ENCODE measurements at places on chromosomes 12 and 14.

DNA sequence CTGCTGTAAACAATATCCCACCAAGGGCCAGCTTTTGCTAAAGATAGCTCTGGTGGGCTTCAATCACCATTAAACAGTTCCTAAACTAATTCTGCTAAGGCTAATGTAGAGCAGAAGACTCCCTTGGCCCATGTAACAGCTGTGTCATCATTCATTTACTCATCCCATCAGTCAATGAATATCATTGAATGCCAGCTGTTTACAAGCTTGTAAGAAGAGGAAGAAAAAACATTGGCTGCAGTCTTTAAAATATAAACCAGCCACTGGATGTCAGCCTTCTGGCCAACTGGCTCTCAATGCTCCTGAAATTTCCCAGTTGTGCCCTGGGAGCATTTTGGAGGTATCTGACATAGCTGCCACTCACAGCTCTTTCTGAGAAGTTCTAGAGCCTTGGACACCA, 18.0 kb upstream of the MAP3K9 start:
- no peak for DNase-seq

DNA sequence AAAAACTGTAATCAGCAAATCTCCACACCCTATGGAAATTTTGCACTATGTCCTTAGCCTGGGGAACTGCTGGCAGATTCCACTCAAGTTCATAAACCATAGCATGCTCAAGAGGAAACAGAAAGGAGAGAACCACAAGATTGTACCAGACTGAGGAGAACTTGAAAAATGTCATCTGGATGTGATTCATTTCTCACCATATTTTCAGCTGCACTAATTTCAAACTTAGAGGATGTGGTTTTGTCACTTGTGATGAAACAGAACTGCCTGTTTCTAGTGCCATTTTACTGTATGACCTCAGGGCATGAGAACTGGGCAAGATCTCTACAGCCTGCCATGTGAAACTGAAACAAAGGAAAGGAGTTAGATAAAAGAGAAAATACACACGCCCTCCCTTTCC, 1493.1 kb upstream of the FLRT2 start:
- peak; percentile 15 for DNase-seq

- DNase-seq: no peak
These were observed 130.5 kb upstream of the CRY1 start for GRCh38 chr12:107223821-107224220.

DNA sequence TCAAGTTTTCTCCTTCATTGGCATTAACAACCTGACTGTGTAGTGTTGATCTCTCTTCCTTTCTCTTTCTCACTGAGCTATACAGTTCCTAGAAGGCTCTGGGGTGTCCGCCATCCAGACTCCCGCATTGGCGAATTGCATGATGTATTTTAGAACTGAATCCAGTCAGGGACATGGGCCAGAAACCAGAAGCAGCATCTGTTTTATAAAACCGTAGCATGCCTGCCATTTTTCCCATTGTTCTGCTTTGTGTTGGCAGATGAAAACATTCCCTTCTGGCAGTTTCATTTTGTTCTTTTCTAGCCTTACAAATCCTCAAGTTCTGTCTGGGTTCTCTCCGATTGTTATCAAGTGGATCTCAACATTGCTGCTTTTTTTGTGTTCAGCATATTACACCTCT, 268.3 kb upstream of the SEL1L start:
- DNase-seq: no peak

DNA sequence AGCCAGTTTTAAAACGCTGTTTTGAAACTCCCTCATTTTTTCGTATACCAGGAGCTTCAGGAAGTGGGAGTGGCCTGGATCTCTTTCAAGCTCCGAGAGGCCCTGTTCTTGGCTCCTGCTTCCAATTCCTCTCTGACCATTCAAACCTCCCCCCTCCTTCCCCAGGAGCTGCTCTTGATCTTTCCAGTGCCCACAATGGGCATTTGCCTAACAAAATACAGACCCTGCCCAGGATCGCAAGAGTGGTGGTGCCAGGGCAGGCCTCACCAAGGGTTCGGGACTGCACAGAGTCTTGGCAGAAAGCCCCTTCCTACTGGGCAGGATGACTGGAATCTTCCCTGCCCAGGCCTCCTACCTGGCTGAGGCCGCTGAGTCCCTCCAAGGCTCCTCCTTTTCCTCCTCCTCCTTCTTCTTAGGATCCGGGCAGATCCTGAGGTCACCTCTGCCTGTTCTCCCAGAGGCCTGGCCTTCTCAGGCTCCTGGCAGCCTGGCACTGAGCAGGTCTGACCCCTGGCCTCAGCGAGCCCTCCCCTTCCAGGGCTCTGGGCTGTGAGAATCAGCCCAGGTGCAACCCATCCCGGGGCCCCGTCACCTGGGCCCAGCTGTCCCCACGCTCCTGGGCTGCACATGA, 46.9 kb upstream of the NOS1 start:
- no peak for DNase-seq

DNA sequence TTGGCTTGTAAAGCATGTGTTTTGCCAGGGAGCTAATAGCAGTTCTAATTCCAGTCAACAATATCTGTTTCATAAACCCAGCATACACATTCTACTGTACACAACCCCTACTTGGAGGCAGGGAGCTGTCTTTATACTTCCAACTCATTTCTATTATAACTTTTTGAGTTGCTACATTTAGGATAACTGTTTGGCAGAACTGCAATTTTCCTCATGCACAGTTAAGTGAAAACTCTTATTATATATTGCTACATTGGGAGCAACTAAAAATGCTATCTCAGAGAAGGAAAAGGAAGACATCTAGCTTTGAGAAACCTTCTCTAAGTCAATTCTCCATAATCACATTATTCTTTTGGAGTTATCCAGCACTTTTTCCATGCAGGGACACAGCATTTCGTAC, 480.2 kb downstream of the RPS29 start:
- no peak for DNase-seq

DNA sequence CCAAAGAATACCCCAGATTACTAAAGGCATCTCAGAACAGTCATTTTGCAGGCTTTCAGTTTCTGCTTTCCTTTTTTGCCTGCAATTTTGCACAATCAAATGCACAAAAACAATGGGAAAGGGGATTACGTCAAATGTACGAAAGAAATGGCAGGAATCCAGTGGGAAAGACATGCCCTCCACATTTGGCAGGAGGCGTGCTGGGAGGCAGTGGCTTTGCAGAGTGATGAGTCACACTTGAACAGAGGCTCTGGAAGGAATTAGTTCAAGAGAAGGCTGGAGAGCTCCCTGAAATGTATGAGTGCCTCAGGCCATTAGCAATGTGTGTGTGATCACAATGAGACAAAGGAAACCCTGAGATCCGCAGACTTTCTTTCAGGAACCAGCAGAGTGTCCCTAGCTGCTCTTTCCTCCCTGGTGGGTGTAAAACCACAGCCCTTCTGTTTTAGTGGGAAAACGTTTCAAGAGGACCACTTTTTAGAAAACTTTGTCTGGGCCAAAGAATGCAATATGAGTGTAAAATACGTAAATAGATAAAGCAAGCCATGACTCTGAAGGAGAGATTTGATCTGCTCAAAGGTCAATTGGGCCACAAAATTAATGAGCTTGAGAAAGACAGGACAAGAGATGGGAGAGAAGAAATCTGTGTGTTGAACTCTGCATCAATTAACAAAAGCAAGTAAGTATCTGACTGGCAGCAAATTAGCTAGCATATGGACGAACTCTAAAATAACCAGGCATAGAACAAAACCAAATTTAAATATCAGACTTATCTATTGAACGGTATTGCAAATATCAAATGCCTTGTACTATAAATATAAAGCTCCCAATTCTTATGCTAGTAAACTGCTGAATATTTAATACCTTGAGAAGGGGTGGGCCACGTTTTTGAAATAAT, 155.4 kb upstream of the PDE3A start:
- no peak for DNase-seq

GRCh38 chr14:55201219-55202101, 10.1 kb upstream of the DLGAP5 start:
- DNase-seq: no peak

DNA sequence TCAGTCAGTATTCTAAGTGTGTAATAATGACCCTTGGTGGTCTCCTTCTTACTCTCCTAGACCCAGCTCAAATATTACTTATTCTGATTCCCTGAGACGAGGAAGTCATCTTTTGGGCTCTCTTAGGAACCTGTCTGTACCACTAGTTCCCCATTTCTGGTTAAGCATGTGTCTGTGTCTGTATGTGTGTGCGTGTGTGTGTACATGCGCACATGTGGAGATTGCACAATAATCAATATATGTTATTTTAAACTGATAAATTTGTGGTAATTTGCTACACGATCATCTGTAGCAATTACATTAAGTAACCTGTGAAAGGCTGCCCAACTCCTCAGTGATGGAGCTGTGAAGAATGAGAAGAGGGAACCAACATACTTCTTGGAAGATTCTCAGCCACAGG, 132.2 kb downstream of the ASCL4 start:
- DNase-seq: no peak

- no peak for DNase-seq
These were observed 113.5 kb downstream of the SCARB1 start for GRCh38 chr12:124750149-124750656.

DNA sequence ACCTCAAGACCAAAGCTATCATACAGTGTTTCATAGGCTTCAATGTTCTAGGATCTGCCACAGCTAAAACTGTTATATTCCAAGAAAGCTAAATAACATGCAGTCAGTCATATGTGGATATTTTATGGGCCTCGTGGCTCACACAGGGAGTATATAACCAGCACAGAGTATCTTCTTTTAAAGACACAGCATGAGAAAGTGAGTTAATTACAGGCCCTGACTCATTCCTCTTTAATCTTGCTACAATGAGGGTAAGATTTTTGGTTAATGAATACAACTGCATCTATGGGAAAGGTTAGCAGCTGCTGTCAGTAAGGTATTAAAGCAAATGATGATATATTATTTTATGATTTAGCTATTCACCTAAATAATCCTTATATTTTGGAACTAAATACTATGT, 111.0 kb downstream of the TRAFD1 start:
- DNase-seq: no peak

DNA sequence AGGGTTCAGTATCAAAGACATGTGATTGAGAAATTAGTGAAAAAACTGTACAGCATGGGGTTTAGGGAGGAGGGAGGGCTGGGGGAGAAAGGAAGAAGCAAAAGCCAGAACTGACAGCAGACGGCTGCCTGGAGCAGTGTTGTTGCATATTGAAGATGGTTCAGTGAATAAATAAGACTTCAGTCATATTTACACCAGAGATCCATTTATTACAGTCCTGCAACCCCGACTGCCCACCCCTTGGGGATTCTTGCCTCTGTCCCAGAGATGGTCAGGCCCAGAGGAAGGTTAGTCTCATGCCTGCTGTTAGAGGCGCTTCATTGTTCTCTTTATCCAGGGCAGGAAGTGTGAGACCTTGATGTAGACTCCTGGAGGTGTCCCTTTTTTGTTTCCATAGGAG, 3.2 kb downstream of the GZMH start:
- no peak for DNase-seq

DNA sequence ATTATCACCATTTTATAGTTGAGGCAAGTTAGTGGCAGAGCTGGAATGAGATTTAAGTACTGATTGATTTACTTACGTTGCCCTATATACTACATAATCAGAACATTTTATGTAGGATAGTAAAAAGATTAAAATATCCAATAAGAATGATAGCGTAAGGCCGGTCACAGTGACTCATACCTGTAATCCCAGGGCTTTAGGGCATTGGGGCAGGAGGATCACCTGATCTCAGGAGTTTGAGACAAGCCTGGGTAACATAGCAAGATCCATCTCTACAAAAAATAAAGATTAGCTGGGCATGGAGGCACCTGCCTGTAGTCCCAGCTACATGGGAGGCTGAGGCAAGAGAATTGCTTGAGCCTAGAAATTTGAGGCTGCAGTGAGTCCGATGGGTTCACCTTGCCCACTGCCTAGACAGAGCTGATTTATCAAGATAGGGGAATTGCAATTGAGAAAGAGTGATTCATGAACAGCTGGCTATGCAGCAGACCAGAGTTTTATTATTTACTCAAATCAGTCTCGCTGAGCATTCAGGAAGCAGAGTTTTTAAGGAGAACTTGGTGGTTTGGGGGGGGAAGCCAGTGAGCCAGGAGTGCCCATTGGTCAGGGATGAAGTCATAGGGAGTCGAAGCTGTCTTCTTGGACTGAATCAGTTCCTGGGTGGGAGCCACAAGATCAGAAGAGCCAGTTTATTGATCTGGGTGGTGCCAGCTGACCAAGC, 24.7 kb upstream of the SGPP1 start:
- DNase-seq: no peak

- no peak for DNase-seq
These were observed 23.6 kb upstream of the USP44 start for GRCh38 chr12:95574799-95575452.

All from CD4-positive, alpha-beta T cell treated with Interleukin-17A for 1 hour (primary cell).